ENCODE measurements at places on chromosomes 3 and 15. TPM values are rescaled to one million over a fixed set of nuclear protein-coding genes. Genes with fewer than 3 reads are reported as not detected.

DNA sequence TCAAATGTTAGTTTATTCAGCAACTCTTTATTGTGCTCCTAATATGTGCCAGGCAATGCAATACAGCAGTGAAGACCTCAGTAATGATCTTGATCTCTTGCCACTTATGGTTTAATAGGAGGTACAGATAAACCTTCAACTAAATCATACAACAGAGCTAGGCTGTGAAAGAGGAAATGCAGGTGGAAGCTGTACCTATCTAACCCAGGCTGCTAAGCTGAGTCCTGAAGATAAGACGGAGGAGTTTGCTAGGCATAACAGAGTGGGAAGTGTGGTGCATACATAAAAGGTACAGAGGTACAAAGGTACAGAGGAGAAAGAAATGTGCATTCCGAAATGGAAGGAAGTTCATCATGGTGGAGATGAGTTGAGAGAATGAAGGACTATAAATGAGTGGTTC lies 35.0 kb downstream of the KBTBD8 start:
- no peak for DNase-seq

SPSB4 gene
- total RNA-seq: 0.67 TPM

MORC1 gene
- not detected for total RNA-seq

- no peak for DNase-seq
Observed at GRCh38 chr3:182618085-182618732, 175.1 kb upstream of the ATP11B start.

DNA sequence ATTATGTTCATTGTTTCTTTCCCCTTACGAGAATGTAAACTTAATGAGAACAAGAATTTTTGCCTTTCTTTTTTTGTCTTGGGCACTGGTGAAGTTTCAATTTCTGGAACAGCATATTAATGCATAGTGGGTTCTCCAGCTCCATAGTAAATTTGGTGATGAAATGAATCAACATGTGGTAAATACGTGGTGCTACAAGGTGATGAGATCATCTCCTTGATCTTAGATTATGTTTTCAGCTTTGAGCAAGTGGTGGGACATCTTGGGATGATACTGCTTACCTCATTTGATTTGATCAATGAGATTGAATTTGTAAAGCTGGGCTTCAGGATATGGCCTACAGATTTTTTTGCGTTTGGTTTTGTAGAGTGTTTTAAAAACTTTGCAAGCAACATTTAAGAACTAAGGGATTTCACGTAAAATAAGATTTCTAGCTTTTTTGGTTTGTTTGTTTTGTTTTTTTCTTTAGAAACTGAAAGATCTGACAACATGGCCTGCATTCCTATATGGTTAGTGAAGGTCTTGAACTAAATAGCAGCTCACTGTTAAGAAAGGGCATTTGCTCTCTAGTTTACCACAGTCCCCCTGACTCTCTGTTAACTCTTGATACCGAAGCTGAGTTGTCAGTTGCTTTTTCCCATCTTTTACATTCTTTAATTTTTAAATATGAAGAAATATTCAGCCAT lies 45.6 kb downstream of the FNDC3B start:
- no peak for DNase-seq

GRCh38 chr3:152964911-152965609 lies 130.1 kb downstream of the P2RY1 start:
- DNase-seq: no peak

PLXNB1 gene
- 137 TPM for total RNA-seq

DNA sequence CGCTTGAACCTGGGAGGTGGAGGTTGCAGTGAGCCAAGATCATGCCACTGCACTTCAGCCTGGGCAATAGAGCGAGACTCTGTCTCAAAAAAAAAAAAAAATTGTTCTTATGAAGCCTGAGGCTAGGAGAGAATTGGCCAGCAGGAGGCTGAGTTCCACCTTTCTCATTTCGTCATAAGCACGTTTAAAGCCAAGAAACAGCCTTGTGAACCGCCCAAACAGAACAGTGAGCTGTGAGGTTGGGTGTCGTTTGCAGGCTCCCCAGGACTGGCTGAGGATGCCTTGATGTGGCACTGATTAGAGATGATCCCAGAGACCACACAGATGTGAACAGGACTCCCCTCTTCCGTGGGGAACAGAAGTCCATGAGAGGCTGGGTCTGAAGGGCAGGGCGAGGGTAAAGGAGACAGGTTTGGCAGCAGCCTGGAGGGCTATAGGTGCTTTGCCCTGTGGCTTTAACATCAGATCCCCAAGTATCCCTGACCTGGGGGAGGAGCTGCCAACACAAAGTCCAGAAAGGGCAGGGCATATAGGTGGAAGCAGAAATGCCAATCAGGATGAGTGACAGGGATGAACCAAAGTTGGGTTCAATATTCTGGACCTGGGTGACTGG lies 52.9 kb downstream of the CLEC3B start:
- no peak for DNase-seq

BTLA gene
- total RNA-seq: not detected

GRCh38 chr15:66131831-66132230 lies 121.7 kb downstream of the MEGF11 start:
- no peak for DNase-seq

PLA2G4B gene
- total RNA-seq: 3.4 TPM

DNA sequence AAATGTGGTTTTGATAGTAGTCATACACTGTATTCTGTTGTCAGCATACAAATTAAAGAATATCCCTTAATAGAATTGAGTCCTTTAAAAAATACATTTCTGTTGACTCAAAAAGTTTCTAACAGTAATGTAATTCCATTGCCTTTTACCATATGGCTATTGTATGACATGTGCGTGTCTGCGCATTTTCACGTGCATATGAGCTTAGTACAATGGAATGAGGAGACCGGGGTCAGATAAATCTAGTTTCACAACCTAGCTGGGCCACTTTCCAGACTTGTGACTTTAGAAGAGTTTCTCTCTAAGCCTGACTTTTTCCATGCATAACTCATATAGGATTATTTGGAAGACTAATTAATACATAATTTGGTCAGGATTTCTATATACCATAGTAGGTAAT lies 38.7 kb downstream of the ZBTB38 start:
- no peak for DNase-seq

DNA sequence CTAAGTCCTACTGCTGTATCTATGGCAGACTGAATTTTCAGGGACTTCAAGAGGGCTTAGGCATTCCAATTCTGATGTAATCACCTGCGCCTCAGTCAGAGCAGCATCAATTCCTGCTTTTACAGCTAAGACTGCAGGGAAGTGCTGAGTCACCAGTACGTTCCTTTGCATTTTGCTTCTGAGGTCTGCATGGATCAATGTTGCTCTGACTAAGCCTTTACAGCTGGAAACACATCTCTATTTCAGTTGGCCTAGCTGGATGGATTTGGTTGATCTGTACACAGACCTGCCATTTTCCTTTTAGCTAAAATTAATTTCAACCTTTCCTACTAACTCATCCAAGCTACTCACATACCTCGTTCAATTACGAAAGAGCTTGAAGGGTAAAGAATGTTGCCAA lies 51.3 kb downstream of the ETV5 start:
- peak; percentile 38 for DNase-seq

DNA sequence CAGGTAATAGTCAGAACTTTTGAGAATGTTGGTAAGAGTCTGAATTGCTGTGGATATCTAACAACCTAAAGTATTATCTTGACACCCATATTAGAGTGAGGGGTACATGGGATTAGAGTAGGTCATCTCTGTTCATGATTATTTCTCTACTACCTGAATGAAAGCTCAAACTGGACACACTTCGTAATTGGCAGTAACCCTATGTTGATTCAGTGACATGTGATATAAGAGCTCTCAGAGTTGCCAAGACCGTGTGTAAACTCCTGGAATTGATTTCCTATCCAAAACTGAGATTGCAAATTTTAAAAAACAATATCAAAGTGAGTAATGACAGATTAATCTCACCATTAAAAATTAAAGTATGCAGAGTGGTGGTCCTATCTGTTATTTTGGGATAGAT lies 214.8 kb upstream of the ARHGEF26 start:
- DNase-seq: no peak

GRCh38 chr15:29795610-29796009 lies 26.7 kb downstream of the TJP1 start:
- no peak for DNase-seq

GRCh38 chr3:37986479-37987314 lies 3.9 kb upstream of the VILL start:
- no peak for DNase-seq

DNA sequence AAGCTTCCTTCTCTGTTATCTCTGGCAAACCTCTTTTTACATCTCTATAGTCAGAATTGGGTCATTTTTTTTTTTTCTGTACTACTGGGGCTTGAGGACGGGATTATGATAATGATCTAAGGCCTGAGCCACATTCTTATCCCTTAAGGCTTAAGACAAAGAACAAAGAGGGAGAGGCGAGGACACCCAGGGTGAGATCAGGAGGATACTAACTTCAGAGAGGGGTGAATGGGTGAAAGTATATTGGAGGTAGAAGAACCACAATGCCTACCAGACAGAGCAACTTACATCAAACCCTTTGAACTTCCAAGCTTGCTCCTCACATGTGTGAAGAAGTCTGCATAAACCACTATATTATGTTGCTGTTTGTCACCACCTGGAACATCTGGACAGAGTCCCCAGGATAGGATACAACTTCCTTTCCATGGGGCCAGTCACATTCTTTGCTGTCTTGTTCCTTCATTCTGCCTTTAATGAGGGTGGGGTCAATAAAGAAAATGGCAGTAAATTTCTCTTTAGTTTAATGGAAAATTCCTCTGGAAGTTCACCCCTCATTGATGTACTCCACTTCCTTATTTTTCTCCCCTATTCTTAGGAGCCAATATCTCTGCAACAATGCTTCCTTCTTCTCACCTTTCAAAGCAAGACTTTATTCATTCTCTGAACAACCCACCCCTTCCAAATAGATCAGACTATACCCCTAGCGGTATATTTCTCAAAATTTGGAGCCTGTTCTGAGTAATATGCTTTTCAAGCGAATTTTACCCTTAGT lies 9.1 kb upstream of the PDCD6IP start:
- DNase-seq: no peak

DNA sequence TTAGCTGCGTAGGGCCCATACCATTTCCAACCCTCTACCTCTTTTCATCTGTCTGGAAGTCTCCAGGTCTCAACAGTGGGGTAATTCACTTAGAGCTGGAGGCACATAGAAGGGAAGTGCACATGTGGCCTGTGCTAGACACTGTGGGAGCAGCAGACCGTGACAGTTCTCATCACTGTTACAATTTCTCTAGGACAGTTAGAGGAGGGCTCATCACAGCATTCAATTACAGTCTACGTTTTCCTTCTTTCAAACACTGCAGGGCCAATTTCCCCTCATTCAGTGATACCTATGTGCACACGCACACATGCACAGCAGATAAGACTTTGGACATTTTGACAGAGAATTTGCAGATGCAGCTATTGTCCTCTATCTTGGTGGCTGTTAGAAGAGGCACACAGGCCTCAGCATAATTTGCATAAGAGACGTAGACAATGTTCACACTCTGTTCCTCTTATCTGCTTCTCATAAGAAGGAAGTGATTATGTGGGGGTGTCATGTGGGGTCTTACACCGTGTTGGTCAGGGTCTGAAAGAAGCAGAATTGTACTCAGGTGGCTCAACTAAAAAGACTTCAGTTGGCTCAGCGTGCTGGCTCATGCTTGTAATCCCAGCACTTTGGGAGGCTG lies 12.6 kb upstream of the HRG start:
- DNase-seq: no peak

- no peak for DNase-seq
Observed at GRCh38 chr3:178440043-178440442, 96.2 kb upstream of the KCNMB2 start.

- no peak for DNase-seq
Observed at GRCh38 chr3:116190095-116190494, 255.2 kb downstream of the LSAMP start.

GRCh38 chr3:52401021-52401420 lies 43.9 kb downstream of the SEMA3G start:
- no peak for DNase-seq

- no peak for DNase-seq
Observed at GRCh38 chr15:83413054-83413719, 34.0 kb upstream of the SH3GL3 start.
